Activated T-cell treated with anti-CD3 and anti-CD28 coated beads, Interleukin-2, amount 50 U/mL, for 24 hours (primary cell): ENCODE measurements at places on chromosomes 5 and 9.

DNA sequence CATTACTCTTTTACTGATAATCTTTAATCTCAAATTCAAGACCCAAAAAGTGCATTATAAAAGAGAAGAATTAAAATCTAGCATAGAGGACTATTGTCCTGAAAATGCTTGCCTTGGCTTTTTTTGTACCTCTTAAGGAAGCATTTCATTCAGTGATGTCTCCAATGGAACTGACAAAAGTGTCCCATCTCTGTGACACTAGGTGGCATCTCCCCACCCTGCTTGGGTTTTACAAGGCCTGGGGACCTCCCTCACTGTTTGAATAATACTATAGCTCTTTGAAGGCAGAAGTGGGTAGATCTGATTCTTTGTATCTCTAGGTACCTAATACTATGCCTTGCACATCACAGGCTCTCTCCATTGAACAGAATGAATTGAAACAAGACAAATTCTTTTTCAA lies 180.6 kb downstream of the EPB41L4A start:
- DNase-seq, result no peak

DNA sequence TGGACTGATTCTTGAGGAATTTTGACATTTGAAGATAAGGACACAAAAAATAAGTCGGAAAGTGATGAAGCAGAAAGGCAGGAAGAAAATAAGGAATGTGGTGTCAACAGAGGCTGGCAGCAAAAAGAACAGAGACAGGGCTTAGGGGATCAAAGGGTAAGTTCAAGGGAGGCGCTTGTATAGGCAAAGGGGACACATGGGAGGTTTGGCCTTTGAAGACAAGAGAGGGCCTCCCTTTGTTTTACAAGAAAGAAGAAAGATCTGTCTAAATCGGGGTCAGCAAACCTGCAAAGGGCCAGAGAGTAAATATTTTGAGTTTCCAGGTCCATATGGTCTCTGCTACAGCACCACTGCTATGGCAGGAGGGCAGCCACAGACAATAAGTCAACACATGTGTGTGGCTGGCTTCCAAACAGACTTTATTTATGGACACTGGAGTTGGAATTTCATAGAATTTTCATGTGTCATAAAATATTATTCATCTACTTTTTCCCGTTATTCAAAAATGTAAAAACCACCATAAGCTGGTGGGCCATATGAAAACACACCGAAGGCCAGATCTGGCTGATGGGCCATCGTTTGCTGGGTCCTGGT lies 112.0 kb upstream of the FBXL7 start:
- no peak for DNase-seq

DNA sequence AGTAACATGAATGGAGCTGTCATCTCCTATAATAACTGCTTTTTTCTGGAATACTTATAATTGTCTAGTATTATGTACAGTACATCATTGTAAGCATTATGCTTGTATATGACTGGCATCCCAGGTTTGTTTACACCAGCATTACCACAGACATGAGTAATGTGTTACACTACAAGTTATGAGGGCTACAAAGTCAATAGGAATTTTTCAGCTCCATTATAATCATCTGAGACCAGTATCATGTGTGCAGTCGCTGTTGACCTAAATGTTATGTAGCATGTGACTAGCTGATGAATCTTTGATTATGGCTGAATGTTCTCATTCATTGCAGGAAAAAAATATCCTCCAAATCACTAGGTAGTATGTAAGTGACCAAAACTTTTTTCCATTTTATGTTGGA lies 2.2 kb downstream of the ZCCHC9 start:
- no peak for DNase-seq

GRCh38 chr5:115817386-115817785 lies 927 bp upstream of the CDO1 start:
- DNase-seq, result no peak

DNA sequence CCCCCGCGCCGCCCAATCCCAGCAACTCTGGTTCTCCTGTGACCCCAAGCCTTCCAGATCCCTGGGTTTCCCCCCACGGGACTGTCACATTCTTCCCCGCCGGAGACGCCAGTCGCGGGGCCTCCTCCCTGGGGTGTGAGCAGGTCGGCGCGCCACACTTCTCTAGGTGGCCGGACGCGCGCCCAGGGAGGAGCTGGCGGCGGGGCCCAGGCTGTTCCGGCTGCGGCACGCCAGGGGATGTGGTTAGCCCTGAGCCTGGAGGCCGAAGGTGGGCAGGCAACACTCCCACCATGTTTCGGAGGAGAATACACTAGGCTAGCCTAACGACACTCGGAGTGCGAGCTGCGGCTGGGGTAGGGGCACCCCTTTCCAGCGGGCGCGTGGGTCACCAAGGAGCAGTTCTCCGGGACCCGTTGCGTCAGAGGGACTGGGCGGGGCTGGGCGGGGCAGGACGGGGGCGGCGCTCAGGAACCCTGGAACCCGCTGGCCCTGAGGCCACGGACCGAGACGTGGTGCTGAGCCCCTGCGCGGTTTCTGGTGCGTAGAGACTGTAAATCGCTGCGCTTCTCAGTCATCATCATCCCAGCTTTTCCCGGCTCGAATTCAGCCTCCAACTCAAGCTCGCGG lies at the start of gene SLC27A6:
TSS of gene SLC27A6 (plus strand) at position 478 of the 627 bp plus-strand sequence. CDS start 650 bp downstream, outside the sequence.
- no peak for DNase-seq
